ENCODE measurements at places on chromosomes 11 and 22. TPM values are rescaled to one million over a fixed set of nuclear protein-coding genes. Genes with fewer than 3 reads are reported as not detected.

DNA sequence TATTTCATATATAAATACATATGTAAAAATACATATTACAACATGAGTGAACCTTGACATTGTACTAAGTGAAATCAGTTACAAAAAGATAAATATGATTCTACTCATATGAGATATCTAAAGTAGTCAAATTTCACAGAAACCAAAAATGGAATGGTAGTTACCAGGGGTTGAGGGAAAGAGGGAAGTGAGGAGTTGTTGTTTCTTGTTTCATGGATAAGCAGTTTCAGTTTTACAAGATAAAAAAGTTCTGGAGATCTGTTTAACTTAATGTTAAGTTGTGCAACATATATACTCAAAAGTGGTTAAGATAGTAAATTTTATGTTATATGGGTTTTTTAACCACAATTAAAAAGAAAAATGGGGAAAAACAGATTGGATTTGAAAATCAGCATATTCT, 107.7 kb downstream of the ELP4 start:
- no peak for DNase-seq

DNA sequence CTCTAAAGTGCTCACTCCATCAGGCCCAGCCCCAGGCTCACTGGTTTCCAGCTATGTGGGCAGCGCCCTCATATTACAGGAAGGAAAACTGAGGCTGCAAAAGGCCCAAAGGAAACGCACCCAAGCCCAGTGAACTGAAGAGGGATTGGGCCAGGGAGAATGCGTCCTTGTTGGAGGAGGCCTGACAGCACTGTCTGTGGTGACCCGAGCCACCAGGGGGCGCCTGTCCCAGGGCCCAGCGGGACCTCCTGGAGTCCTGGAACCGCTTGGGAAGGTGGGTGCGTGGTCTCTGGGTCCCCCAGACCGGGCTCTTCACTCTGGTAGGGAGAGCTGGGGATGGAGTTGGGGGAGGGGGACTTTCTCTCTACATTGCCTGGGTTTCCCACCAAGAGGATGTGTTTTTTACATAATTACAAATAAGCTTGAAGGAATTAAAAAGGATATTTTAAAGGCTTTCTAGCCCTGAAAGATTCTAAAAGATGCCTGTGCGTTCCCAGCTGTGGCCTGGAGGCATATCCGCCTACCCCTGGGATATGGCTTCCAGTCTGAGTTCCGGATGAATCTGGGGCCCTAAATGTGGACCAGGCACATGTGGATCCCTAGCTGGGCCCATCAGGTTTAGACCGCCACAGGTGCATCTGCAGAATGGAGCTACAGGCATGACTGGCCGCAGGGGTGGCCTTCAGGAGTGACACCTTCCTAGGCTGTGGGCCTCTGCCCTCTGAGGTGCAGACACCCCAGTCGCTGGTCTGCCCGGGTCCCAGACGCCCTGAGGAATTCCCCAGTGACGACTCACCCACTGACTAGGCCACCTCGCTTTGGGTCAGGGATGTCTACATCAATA, 4.2 kb downstream of the SPI1 start:
- DNase-seq = peak; percentile 97

DNA sequence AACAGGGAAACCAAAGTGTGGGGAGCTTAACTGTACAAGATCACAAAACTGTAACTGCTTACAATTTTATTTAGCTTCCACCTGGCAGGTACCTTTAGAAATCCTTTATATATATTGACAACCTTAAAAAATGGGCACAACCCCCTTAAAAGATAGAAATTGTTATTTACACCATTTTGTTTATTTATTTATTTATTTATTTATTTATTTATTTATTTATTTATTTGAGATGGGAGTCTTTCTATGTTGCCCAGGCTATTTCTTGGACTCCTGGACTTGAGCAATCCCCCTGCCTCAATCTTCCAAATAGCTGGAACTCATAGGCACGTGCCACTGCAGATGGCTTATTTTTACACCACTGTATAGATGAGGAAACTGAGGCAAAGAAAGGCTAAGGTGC, 74.5 kb downstream of the INSC start:
- no peak for DNase-seq

- no peak for DNase-seq
Observed at GRCh38 chr11:95853138-95853537, 62.8 kb downstream of the CEP57 start.

Gene INCENP
- total RNA-seq = 17.8 TPM

Gene CASP5
- total RNA-seq = 0.88 TPM

Gene MOV10L1
- 0.10 TPM for total RNA-seq

Measured in aorta (tissue), 5 donors.